ENCODE measurements at places on chromosomes 5 and 9. TPM values are rescaled to one million over a fixed set of nuclear protein-coding genes. Genes with fewer than 3 reads are reported as not detected.
A peak's percentile ranks its signal among the peaks of the same experiment; 100 is the strongest.

CTXN3 gene
- total RNA-seq: 0.35 TPM

- H3K4me1 ChIP-seq: no peaks in the 10 kb centered on the region
- no peaks in the 10 kb centered on the region for H3K27me3 ChIP-seq
- DNase-seq: no peak
- H3K4me3 ChIP-seq: no peak overlapping the region
These were observed 145.4 kb upstream of the PITX1 start for GRCh38 chr5:135179308-135179980.

GRCh38 chr5:146109379-146109778 lies 4.0 kb upstream of the PLAC8L1 start:
- no peaks in the 10 kb centered on the region for H3K4me1 ChIP-seq
- H3K27ac ChIP-seq: no peak overlapping the region
- no peaks in the 10 kb centered on the region for H3K27me3 ChIP-seq
- no peak for DNase-seq
- no peak overlapping the region for H3K4me3 ChIP-seq

- H3K27me3 ChIP-seq: no peaks in the 10 kb centered on the region
- H3K4me1 ChIP-seq: no peaks in the 10 kb centered on the region
- peaks cover 2% of the 10 kb centered on the region for H3K36me3 ChIP-seq
- H3K27ac ChIP-seq: no peak overlapping the region
- no peak overlapping the region for H3K4me3 ChIP-seq
These were observed 13.8 kb downstream of the URM1 start for GRCh38 chr9:128384801-128385495.

ZNF454 gene
- 4.2 TPM for total RNA-seq

DNA sequence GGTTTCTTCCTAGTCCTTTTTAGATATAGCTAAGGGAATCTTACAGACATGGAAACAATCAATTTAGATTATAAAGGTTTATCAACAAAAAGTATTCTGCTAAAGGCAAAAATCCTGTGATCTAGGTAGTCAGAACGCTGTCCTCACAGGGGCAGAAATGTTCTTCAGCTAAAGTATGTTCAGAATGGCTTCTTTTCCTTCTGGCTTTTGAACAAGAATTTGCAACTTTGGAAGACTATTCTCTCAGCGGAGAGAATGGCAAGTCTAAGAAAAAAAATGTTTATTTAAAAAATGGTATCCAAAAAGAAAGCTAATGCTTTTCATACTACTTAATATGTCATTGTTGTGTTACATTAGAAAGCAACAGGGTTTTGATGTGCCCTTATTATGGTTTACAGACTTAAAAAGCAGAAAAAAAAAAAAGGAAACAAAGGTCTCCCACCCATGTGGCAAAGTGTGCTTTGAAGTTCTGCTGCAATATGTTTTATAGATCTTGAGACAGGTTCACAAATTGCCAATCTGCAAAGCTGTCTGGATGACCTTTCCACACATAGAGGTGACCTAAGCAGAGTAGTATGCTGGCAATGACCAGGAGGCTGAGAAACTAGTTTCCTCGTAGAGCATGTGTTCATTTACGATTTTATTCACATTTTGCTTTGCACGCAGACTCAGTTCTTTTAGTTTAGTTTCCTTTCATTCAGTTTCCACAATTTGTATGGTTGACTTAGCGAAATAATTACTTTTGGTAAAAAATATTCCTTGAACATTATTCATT lies 45.1 kb upstream of the PJA2 start:
- peaks cover 7% of the 10 kb centered on the region for H3K4me1 ChIP-seq
- no peak for DNase-seq
- H3K27ac ChIP-seq: no peak overlapping the region
- no peaks in the 10 kb centered on the region for H3K27me3 ChIP-seq
- no peaks in the 10 kb centered on the region for H3K36me3 ChIP-seq
- H3K4me3 ChIP-seq: no peak overlapping the region

GRCh38 chr5:118557251-118557661 lies 431.1 kb downstream of the DTWD2 start:
- H3K27ac ChIP-seq: no peak overlapping the region
- no peaks in the 10 kb centered on the region for H3K36me3 ChIP-seq
- H3K4me3 ChIP-seq: no peak overlapping the region

GRCh38 chr9:27210588-27210987 lies 86.4 kb downstream of the EQTN start:
- H3K36me3 ChIP-seq: no peaks in the 10 kb centered on the region
- no peak overlapping the region for H3K4me3 ChIP-seq
- no peak overlapping the region for H3K27ac ChIP-seq
- no peaks in the 10 kb centered on the region for H3K4me1 ChIP-seq
- H3K27me3 ChIP-seq: no peaks in the 10 kb centered on the region
- no peak for DNase-seq

DNA sequence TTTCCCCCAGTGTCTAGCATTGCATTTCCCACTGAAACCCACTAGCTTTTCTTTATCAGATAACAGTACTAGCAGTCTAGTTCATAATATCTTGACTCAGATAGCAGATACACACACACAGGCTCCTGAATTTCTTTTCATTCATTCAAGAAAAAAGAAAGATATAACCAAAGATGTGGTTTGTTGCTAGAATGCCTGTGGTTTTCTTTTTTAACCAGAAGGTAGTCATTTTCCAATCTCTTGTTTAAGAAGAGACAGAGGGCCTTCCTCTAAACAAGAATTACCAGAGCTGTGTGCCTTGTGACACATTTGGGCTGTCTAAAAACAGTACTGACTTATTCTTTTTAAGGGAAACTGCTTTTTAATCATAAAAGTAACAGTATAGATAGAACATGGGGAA lies 167.3 kb downstream of the PJA2 start:
- DNase-seq: no peak
- no peak overlapping the region for H3K27ac ChIP-seq
- H3K4me3 ChIP-seq: no peak overlapping the region
- no peaks in the 10 kb centered on the region for H3K36me3 ChIP-seq

DNA sequence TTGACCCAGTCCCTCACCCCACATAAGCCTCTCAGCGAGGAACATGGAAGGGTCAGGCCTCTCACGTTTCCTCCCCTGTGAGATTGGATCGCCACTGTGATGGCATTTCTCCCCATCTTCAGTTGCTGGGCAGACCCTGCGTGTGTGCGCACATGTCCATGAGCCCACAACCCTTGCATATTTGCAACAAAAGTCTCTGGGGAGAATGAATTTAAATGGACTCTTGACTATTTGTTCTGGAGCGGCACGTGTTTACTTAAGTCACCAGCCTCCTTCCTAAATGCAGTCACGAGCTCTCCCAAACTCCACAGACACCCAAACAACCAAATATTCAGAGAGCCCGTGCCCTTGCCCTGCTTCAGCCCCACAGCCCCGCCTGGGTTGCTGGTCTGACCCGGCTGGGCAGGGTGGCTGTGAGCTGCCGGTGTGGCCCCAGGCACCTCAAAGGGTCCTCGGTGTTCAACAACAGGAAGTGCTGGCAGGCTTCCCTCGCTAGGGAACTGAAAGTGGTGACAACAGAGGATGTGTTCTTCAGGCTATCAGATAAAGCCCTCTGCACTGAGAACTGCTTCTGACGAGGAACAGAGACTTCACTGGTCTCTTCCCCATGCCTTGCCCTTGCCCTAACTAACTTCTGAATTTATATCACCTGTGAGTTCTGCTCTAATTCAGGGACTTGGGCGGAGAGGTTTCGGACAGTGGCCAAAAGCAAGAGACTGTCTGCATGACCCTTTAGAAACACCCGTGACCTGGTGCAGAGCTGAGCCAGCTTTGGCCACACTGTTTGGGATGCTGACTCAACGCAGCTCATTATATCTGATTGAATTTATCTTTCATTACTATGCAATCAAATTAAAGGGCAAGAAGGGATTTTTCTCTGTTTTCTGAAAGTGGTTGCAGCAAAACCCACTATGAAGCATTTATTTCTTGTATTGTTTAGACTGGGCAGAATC lies 19.2 kb upstream of the CD180 start:
- no peak overlapping the region for H3K4me3 ChIP-seq
- H3K27ac ChIP-seq: peak overlapping the region; percentile 60
- H3K27me3 ChIP-seq: no peaks in the 10 kb centered on the region
- no peaks in the 10 kb centered on the region for H3K36me3 ChIP-seq
- peak; percentile 95 for DNase-seq
